ENCODE measurements at places on chromosomes 4 and X. TPM values are rescaled to one million over a fixed set of nuclear protein-coding genes. Genes with fewer than 3 reads are reported as not detected.

The WDR1 gene
- 220 TPM for total RNA-seq

The TRMT2B gene
- total RNA-seq, result 17.1 TPM

The STK26 gene
- 9.7 TPM for total RNA-seq

The USP11 gene
- 50.4 TPM for total RNA-seq

The ZDHHC15 gene
- total RNA-seq, result not detected

The ASIC5 gene
- total RNA-seq, result not detected

The SULT1B1 gene
- total RNA-seq, result 0.01 TPM

The PLAC8 gene
- total RNA-seq, result 1.2 TPM

The EXOC1 gene
- total RNA-seq, result 13.2 TPM

The AGTR2 gene
- not detected for total RNA-seq

The ZNF157 gene
- total RNA-seq, result 0.03 TPM

The PLS3 gene
- total RNA-seq, result 174 TPM

The SAGE1 gene
- total RNA-seq, result 0.03 TPM

The TLR2 gene
- 0.79 TPM for total RNA-seq
